ENCODE measurements at places on chromosomes 7 and 10. TPM values are rescaled to one million over a fixed set of nuclear protein-coding genes. Genes with fewer than 3 reads are reported as not detected.

- ATAC-seq = peak; percentile 69
These were observed 15.8 kb upstream of the CAMK1D start for GRCh38 chr10:12333380-12334185.

DNA sequence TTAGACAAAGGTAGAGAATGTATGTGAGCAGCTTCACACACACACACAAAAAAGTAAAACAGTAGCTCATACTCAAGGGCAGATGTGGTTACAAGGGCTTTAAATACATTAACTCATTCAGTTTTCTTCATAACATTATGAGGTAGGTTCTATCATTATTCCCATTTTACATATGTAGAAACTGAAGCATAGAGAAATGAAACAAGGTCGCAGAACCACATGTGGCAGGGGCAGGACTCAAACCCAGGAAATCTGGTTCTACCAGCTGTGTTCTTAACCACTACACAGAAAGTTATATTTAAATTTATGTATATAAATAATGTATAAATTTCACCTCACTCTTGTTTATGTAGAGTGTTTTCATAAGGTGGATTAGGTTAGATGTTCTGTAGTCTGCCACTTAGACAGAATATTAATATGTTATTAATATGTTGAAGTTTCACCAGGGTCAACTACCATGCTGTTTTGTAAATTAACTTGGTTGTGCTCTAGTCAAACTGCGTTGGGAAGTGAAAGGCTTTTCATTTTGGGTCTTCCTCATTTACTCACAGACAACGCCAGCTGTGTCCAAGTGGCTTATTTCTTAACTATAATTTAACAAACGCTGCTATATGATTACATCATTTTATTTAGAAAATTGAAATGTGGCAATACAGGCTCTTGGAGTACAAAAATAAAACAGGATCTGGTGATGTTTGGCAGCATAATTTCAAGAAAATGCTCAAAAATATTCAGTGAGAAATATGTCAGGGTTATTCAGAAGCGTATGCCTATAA lies 138.4 kb downstream of the MDFIC start:
- no peak for ATAC-seq

DNA sequence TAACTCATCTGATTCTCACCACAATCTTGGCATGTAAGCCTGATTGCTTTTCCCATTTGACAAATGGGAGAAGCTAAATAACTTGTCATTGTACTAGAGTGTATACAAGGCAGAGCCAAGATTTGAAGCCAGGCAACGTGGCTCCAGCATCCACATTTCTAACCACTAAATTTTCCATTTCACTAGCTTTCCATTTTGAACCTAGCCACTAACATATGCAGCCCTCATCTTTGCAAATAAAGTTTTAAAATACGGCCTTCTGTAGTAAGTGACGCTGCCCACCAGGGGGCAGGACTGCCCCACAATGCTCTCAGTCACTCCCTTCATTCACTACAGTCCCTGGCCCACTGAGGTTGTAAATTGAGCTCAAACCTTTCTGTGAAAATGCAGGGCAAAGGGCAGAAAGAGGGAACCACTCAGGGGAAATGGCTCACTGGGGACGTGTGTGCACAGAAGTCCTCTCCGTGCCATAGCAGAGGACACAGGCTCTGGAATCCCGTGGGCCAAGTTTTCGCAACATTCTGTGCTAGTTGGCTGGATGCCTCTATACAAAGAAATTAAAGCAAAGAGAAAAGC lies 315.7 kb downstream of the TNS3 start:
- ATAC-seq = peak; percentile 93

The TUBGCP2 gene
- 38.9 TPM for total RNA-seq

The C10orf53 gene
- 1.5 TPM for total RNA-seq

The FGFR2 gene
- total RNA-seq = 19.2 TPM

Measured in motor neuron (in vitro differentiated cells).